Activated CD4-positive, alpha-beta T cell treated with anti-CD3 and anti-CD28 coated beads for 36 hours (primary cell): ENCODE measurements at places on chromosomes 3 and 15. TPM values are rescaled to one million over a fixed set of nuclear protein-coding genes. Genes with fewer than 3 reads are reported as not detected.

DNA sequence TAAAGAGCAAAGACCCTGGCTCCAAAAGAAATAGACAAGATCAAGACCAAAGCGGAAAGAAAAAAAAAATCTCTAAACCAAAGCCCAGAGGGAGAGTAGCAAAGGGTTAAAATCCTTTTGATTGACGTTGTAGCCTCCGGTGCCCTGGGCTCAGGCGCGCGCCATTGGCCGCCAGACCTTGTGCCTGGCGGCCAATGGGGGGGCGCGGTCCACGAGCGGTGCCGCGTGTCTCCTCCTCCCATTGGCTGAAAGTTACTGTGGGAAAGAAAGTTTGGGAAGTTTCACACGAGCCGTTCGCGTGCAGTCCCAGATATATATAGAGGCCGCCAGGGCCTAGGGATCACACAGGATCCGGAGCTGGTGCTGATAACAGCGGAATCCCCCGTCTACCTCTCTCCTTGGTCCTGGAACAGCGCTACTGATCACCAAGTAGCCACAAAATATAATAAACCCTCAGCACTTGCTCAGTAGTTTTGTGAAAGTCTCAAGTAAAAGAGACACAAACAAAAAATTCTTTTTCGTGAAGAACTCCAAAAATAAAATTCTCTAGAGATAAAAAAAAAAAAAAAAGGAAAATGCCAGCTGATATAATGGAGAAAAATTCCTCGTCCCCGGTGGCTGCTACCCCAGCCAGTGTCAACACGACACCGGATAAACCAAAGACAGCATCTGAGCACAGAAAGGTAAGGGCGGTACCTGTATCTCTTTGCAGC, at the start of gene HES1:
Gene HES1 (plus strand): TSS at position 343 of the 713 bp plus-strand sequence. CDS start 233 bp downstream, at position 576.
- peak; percentile 74 for DNase-seq

GRCh38 chr3:185711255-185711870, 113.5 kb downstream of the IGF2BP2 start:
- no peak for DNase-seq

- DNase-seq: no peak
These were observed 10.8 kb upstream of the CCDC39 start for GRCh38 chr3:180690061-180690460.

GRCh38 chr3:10198761-10199649, 34.3 kb downstream of the IRAK2 start:
- peak; percentile 85 for DNase-seq

- no peak for DNase-seq
These were observed 30.8 kb downstream of the P2RY1 start for GRCh38 chr3:152865668-152866245.

DNA sequence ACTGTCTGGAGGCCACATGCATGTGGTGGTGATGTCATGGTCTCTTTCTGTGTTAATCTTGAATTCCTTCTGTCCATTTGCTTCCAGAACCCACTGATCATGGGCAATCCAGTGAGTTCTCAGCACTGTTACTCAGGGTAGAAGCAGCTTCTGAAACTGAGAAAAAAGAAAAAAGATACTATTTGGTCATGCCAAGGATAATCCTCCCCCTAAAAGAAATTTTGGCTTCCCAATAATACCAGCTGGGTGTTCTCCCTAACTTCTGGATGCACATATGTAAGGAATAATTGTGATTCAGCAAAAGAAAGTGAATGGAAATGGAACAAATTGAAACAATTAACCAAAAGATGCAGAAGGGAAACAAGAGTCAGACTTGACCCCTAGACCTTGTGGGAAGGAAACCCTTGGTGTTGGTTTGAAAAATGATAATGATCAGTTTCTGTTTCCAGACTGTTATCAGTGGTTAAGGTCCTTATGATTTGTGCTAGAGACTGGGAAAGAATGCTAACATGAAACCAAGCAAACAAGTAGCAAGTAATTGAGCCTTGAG, 92.3 kb downstream of the RBMS3 start:
- no peak for DNase-seq

SPESP1 gene
- total RNA-seq: 1.0 TPM

NANOGP8 gene
- not detected for total RNA-seq

SKOR1 gene
- 0.18 TPM for total RNA-seq

DNA sequence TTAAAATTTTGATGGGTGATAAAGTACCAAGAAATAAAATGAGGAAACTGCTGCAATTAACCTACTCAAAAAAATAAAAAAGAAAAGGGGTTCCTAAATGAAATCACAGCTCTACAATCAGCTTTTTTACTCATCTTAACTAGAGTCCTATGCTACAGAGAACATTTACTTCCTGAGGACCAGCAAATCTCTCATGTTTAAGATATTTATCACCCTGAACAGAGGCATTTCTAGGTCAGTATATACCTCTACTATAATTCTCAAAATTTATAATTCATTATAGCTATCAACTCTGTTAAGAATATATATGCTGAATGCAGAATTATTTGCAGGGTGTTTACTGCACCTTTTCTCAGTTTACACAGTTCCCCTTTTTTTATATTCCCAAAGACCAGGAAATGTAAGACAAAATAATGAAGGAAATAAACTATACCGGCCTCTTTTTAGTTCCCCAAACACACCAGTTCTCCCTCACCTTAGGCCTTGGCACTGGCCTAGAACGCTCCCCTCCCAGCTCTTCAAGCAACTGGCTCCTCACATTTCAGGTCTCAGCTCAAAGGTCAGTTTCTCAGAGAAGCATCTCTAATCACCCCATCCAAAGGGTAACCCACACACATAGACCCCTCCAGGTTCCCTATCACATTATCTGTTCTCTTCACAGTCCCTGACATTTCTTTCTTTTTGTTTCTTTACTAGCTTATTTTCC, 71.1 kb downstream of the LRRFIP2 start:
- no peak for DNase-seq

DNA sequence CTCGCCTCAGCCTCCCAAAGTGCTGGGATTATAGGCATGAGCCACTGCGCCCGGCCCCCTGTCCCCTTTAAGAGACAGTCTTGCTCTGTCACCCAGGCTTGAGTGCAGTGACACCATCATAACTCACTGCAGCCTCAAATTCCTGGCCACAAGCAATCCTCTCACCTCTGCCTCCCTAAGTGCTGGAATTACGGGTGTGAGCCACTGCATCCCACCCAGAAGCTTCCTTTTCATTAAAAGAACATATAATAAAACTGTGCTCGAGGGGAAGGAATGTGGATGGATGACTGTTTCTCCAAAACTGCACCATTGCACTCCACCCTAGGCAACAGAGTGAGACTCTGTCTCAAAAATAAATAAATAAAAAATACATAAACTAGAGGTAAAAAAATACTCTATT, 70.1 kb downstream of the NCEH1 start:
- no peak for DNase-seq

DNA sequence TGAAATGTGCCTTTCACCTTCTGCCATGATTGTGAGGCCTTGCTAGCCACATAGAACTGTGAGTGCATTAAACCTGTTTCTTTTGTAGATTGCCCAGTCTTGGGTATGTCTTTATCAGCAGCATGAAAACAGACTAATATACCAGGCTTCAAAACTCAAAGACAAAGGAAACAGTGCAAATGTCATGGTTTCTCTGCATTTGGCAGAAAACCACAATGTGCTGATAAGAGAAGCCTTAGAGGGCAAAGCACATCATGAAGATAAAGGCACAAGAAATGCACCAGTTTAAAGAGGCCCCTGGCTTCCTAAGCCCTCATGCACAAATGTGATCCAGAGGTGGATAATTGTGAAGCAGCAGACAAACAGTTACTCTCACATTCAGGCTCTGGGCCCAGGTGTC, 259.2 kb downstream of the CPNE4 start:
- DNase-seq: no peak

GRCh38 chr3:127412578-127413317, 124.9 kb upstream of the PRR20G start:
- DNase-seq: no peak

GCSAM gene
- 9.3 TPM for total RNA-seq
